ENCODE measurements at places on chromosomes 4 and X.

- no peak for DNase-seq
Measured at GRCh38 chr4:130186931-130187330, 1091.0 kb downstream of the C4orf33 start.

DNA sequence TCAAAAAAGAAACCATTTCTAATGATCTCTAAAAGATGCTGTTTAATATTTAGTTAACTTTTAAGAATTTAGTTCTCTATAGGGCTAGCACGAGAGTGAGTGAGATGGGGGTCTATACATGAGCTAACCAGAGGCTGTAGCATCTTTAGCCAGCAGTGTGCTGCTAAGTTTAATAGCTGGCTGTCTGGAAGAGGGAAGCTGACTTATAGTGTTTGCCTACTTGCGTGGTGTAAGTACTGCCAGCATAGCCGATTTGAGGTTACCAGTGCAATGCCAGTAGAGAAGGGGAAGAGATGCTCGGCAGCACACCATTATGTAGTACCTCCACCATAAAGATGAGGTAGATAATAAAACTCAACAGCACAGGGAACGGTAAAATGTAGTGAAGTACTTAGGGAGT is 47.1 kb upstream of the TMEM131L start:
- DNase-seq = no peak

DNA sequence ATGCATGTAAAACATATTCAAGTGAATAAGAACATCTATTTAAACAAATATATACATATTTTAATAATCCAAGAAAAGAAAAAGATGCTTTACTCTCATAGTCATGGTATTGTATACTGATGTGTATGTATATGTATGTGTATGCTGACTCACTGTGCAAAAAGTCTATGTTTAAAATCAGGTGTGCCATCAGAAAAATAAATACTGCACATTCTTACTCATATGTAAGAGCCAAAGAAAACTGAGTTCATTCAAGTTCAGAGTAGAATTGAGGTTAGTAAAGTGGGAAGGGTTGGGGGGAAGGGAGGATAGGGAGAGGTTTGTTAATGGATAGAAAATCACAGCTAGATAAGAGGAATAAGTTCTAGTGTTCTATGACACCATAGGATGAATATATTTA is 403.9 kb upstream of the SMIM31 start:
- no peak for DNase-seq

DNA sequence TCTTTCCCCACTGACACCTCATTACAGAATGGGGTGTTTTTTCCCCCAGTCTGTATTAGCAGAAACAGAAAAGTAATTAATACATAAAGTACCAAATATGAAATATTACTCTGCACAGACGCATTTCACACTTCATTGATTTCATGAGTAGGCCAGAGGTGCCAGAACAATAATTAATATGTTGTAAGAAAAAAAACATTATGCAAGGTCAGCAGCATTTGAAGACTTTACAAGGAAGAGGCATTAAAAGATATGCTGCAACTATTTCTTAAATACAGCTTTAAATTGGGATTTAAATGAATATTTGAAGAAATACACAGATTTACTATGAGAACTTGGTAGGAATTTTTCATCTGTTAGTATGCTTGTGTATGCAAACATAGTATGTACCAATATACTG is 37.7 kb downstream of the NAA11 start:
- DNase-seq = no peak

- DNase-seq = no peak
Measured at GRCh38 chr4:91198951-91199350, 1071.8 kb downstream of the CCSER1 start.

DNA sequence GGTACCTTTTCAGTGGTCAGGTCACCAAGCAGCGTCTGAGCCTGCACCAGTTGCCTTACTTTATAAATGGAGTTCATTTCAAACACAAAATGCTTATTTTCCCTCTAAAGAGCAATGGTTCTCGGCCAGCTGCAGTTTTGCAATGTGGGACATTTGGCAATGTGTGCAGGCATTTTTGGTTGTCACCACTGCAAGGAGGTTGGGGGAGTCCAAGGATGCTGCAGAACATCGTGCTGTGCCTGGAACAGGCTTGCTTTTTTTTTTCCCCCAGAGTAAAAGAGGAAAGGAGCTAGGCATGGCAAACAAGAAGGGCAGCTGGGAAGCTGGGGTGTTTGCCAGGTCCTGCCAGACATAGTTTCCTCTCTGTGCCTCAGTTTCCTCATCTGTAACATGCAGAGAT is 115.6 kb downstream of the GPR143 start:
- no peak for DNase-seq

- DNase-seq = no peak
Measured at GRCh38 chr4:141587897-141588296, 48.5 kb upstream of the IL15 start.

DNA sequence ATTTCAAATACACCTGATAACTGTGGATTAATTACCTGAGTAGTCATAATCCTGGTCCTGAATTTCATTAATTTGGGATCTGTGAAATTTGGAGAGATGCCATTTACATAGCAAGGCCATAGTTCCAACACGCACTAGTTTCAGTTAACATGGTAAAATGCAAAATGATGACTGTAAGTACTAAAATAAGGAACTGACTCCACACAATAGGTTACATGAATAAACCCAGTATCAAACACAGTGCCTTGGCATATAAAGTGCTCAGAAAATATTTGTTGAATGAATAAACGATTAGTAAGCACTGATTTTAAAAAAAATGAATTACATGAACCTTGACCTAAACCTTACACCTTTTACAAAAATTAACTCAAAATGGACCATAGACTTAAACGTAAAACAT is 9.0 kb downstream of the FBXO8 start:
- DNase-seq = no peak

DNA sequence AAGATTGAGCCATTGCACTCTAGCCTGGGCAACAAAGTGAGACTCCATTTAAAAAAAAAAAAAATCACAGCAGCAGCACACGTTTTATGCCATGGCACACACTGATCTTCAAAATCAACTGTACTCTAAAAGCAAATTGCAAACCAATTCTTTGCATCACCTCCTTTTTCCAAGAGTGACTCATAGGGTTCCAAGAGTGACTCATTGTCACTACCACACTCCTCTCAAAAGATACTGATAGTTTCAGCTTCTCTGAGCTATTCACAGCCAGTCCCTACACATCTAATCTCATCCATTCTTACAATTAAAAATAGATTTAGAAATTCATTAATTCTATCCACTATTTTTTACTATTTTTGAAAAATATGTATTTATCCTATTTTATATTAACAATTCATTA is 1494.9 kb upstream of the AGA start:
- no peak for DNase-seq

- DNase-seq = no peak
Measured at GRCh38 chr4:94621491-94622080, 136.2 kb upstream of the BMPR1B start.

DNA sequence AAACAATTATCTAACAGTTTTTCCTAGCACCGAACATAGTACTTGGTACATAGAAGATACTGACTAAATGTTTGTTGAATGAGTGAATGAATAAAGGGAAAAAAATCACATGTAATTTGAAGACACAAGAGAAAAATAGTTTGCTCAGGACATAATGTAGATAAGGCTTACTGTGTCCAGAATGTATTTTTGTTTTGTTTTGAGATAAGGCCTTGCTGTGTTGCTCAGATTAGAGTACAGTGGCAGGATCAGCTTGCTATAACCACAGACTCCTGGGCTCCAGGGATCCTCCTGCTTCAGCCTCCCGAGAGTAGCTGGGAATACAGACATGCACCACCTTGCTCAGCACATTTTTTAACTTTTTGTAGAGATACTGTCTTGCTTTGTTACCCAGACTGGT is 6.5 kb downstream of the FAM199X start:
- no peak for DNase-seq

GRCh38 chr4:158826057-158826456 is 57.2 kb downstream of the FNIP2 start:
- no peak for DNase-seq

DNA sequence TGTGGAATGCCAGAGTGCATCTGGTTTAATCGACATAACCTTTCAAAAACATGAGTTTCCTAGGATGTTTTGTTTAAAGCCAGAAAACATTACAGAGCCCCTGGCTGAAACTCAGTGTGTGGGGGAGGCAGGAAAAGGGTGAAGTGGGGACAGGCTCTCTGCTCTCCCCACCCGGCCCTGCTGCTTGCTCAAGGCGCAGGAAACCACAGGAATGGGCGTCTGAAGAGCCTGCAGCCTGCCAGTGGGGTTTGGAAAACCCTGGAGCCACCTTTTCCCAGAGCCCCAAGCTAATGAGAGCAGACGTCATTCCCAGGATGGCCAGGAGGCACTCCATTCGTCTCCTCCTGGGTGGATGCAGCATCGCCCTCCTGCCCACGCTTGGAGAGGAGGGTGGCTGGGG is 240.6 kb downstream of the AFAP1 start:
- no peak for DNase-seq

GRCh38 chr4:156493858-156494257 is 477.7 kb downstream of the PDGFC start:
- DNase-seq = no peak

DNA sequence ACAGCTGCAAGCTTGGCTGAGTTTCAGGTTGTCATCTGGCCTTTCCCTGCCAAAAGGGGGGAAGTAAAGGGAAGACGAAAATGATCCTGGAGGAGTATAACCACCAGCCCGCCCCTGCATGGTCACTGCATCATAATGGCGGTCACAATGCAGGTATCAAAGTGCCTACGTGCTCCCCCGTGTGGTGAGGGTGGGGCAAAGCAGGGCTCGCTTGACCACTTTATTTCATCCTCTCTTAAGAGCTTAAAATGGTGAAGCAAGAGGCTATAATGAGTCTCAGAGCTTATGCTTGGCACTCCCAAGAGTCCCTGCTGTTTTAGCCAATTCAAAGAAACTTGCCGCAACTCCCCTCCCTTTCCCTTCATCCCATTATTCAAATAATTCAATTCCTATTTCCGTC is 105.6 kb downstream of the APOOL start:
- no peak for DNase-seq

GRCh38 chr4:6752486-6752829 is 30.1 kb upstream of the KIAA0232 start:
- DNase-seq = no peak

- no peak for DNase-seq
Measured at GRCh38 chr4:185532795-185533324, 2.4 kb downstream of the PDLIM3 start.

GRCh38 chrX:39975101-39975925 is 122.4 kb downstream of the BCOR start:
- no peak for DNase-seq

- DNase-seq = no peak
Measured at GRCh38 chrX:43500246-43500645, 155.9 kb upstream of the MAOA start.

GRCh38 chrX:67094061-67094460 is 449.8 kb upstream of the AR start:
- DNase-seq = no peak

GRCh38 chr4:23060776-23061175 is 368.0 kb downstream of the GBA3 start:
- no peak for DNase-seq

- DNase-seq = no peak
Measured at GRCh38 chr4:21991050-21991449, 42.5 kb upstream of the KCNIP4 start.

DNA sequence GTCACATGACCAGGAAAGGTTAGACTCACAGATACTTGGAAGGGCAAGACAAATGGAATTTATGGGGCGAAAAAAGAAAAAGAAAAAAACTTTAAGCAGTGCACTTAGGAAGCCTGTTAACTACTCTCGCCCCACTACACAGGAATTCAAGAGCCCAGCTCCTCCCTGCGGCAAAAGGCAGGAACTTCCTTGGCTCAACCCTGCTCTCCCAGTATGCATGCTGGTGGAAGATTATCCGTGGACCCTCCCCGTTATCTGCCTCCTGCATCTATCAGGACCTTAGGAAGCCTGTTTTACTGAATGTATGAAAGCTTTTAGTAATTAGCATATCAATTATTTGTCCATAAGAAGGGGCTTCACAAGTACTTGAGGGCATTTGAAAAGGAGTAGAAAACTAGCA is 40.1 kb upstream of the RPA4 start:
- no peak for DNase-seq

GRCh38 chr4:187444061-187444460 is 551.5 kb upstream of the ZFP42 start:
- DNase-seq = no peak

- no peak for DNase-seq
Measured at GRCh38 chr4:101031971-101032370, 315.4 kb downstream of the PPP3CA start.

- DNase-seq = no peak
Measured at GRCh38 chrX:47168495-47169073, 23.6 kb downstream of the RBM10 start.

- no peak for DNase-seq
Measured at GRCh38 chr4:25377572-25378436, 741 bp downstream of the ANAPC4 start.

DNA sequence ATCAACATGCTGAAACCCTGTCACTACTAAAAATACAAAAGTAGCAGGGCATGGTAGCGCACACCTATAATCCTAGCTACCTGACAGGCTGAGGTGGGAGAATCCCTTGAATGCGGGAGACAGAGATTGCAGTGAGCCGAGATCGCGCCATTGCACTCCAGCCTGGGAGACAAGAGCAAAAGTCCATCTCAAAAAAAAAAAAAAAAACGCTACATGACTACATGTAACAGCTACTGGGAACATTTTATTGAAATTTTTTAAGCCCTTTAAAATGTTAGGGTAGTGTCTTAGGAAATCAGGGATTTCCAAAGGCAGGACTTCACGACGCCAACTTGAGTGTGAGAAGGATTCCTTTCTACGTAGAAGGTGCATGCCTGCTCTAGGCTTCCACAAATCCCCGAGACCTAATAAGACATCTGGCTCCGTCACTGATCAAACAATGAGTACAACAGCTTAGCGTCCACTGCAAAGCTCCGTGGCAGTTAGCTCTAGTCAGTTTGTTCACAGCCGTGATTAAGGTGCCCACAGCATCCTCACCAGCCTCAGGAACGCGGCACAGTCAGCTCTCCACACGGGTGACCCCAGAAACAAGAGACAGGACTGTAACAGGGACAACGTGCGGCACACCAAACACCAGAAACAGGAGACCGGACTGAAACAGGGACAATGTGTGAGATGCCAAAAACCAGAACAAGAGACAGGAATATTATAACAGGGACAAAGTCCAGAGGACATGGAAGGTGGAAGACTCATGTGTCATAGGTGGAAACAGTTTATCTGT is 33.7 kb downstream of the DHRSX start:
- no peak for DNase-seq

DNA sequence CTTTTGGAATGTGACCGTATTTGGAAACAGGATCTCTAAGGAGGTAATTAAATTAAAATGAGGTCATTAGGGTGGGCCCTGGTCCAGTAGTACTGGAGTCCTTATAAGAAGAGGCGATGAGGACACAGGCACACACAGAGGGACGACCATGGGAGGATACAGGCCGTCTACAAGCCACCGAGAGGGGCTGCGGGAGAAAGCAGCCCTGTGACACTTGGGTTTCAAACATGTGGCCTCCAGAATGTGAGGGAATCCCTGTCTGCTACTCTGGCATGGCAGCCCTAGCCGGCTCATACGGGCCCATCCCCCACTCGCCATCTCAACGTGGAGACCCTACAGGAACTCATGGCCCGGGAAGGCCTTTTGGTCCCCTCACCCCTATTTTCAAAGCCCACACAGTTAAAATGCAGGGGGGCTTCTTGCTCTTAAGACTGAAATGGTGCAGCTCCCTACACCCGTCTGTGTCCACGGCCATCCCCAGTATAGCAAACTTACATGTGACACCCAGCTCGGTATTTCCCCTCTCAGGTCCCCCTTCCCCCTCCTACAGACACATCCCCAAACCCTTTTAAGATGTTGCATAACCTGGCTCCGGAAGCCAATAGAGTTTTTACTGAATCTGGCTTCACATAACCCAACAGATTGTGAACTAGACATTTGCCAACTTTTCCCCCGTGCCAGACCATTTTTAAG is 124.1 kb upstream of the TBL1X start:
- DNase-seq = no peak
